ENCODE measurements at places on chromosomes 12 and 14. TPM values are rescaled to one million over a fixed set of nuclear protein-coding genes. Genes with fewer than 3 reads are reported as not detected.

SLCO1C1 gene
- polyA plus RNA-seq = 0.06 TPM

CLEC2D gene
- 1.4 TPM for polyA plus RNA-seq

CLEC4E gene
- polyA plus RNA-seq = not detected

RNF34 gene
- polyA plus RNA-seq = 31.9 TPM

ERBB3 gene
- polyA plus RNA-seq = 1.5 TPM

SNX6 gene
- 120 TPM for polyA plus RNA-seq

PRB2 gene
- polyA plus RNA-seq = not detected
